ENCODE measurements at places on chromosomes 6 and 20.

- DNase-seq = peak; percentile 82
Measured at GRCh38 chr20:50286609-50287008, 96.0 kb downstream of the CEBPB start.

DNA sequence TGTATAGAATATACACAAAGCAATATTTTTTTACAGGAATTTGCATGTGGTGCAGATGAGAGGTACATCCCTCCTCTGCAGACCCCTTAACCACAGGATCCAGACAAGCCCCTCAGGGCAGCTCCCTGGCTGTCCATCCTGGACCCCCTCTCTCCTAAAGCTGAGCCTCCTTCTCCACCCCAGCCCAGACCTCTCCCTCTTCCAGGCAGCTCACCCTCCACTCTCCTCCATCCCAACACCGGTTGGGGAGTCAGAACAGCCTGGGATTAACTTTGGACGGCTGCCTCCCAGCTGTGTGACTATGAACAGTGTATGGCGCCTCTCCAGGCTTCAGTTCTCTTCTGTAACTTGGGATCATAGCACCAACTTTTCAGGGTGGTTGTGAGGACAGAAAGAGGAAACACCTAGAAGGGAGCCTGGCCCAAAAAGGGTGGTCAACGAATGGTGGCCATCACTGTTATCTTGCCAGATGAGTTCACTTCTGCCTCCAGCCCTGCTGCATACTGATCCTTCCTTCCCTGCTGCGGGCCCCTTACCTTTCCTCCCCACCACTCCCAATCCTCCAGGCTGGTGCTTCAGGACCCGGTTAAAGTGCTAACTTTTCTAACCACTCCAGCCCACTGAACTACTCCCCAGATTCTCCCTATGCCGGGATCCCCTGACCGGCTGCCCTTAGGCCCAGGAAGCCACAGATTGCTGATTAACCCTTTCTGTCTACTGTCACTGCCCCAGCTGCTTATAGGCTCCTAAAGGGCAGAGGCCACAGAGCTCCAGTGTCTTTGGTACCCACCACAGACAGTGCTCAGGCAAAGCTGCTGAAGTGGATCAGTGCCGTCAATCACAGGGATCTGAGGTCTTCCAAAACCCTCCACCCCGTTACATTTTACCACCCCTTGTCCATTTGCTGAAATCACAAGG lies 55.9 kb downstream of the GPR6 start:
- no peak for DNase-seq

- no peak for DNase-seq
Measured at GRCh38 chr20:38969708-38970107, 7.6 kb downstream of the DHX35 start.

- DNase-seq = no peak
Measured at GRCh38 chr6:106099235-106099537, 13.1 kb downstream of the PRDM1 start.

GRCh38 chr6:22664968-22665367 lies 95.6 kb downstream of the HDGFL1 start:
- no peak for DNase-seq

DNA sequence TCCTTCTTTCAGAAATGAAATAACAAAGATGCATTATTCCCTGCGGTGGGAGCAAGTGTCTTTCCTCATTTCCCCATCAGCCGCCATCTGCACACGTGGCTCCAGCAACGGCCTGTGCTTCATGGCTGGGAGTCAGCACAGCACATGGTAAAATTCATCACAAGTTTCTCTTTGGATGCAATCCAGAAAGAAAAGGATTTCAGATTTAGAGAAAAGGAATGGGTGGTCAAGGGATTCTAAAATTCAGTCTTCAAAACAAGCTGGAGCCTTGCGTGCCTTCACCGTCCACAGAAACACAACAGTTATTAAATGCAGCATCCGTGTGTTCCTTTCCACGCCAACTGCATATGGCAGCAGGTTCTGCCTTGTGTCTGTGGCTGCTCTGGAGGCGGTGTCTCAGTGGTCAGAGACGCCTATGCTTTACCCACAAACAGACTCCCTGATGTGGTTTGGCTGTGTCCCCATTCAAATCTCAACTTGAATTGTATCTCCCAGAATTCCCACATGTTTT lies 107.6 kb downstream of the THBS2 start:
- DNase-seq = no peak

- no peak for DNase-seq
Measured at GRCh38 chr6:36822506-36823269, 16.6 kb downstream of the CPNE5 start.

DNA sequence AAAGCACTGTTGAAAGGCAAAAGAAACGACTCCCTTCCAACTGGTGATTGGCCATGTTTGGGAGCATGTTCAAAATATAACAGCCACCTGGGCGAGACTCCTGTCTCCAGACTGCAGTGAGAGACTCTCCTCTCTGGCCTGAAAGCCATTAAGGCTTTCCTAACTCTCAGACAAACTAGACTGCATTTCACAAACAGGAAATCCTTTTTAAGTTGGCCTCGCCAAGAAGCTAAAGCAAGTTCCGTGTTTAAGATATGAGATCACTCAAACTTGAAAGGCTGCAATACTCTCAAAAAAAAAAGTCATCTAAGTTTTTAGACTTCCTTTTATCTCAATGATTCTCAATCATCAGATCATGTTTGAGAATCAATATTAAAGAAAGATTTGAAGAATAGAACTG lies 117.0 kb downstream of the TFAP2A start:
- no peak for DNase-seq

DNA sequence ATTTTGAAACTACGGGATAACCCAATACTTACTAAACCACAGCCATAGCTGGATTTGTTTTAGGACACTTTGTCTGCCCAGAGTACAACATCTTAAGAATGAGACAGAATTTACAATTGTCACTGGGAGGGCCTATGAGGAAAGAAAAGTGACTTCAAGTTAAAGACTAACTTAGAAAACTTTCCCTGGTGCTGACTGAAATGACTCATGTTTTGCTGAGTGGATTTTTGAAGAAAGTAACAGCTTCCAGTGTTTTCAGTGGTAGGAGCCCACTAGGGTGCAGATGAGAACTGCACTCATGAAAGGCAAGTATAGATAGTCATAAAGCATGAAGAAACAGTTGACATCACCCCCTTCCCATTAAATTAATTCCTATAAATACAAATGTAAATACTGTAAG lies 988.2 kb upstream of the MAP3K7 start:
- no peak for DNase-seq

DNA sequence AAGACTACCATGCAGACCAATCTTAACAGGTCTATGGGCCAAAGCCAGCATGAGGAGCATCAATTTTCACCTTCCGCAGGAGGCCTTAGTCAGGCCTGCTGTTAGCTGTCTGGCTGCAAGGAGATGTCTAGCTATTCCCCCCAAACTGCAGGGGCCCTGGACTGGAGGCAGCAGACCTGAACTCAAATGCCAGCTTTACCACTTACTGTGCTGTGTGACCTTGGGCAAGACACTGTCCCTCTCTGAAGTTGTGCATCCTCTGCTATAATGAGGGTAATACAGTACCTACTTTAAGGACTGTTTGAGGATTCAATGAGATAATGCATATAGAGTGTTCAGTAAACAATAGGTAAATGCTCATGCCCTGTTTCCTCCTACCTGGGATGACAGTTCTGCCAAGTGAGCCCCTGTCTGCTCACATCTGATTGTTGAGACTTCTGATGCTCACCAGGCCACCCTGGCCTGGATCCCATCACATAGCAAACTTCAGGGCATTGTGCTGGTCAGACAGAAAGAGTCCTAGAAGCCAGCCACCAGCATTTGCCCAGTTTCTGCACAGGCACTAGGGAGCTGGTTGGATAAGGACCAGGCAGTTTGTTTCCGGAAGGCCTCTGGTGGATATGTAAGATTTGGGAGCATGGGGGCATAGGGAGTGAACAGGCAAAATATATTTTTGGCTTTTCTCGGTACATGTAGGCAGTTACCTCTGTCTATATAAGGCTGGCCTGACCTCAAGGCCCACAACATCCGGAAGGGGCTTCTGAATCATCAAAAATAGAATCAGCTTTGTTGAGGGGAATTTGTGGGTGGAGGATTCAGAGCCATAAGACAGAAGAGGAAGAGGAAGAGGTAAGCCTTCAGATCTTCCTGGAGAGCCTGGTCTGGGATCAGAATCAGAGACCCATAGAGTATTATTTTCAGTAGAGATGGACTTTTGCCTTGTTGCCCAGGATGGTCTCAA lies 2.3 kb upstream of the OCSTAMP start:
- peak; percentile 34 for DNase-seq

- DNase-seq = no peak
Measured at GRCh38 chr6:25874118-25874517, at the start of gene SLC17A3. Gene SLC17A3, minus strand, starts transcription at chr6:25874243. Its CDS starts 5,856 bp downstream, at chr6:25868387.

DNA sequence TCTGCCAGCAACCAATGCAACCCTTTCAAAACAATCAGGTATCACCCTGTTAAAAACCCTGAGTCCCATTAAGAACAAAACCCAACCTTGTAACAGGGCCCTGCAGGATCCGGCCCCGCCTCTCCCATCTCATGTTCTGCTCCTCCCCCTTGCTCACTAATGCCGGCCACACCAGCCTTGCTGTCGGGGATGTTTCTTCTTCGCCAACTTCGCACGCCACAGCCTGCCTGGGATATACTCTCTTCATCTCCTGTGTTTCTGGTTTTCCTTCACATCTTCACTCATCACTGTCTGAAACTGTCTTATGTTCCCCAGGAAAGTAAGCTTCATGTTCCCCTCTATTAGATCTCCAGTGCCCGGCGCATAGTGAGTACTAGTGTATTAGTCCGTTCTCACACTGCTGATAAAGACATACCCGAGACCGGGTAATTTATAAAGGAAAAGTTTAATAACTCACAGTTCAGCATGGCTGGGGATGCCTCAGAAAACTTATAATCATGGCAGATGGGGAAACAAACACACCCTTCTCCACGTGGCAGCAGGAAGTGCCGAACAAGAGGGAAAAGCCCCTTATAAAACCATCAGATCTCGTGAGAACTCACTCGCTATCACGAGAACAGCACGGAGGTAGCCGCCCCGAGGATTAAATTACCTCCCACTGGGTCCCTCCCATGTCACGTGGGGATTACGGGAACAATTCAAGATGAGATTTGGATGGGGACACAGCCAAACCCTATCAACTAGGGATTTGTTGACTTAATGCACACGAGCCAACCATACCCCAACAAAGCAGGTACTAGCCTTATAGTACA lies 5.1 kb downstream of the TP53RK start:
- no peak for DNase-seq

DNA sequence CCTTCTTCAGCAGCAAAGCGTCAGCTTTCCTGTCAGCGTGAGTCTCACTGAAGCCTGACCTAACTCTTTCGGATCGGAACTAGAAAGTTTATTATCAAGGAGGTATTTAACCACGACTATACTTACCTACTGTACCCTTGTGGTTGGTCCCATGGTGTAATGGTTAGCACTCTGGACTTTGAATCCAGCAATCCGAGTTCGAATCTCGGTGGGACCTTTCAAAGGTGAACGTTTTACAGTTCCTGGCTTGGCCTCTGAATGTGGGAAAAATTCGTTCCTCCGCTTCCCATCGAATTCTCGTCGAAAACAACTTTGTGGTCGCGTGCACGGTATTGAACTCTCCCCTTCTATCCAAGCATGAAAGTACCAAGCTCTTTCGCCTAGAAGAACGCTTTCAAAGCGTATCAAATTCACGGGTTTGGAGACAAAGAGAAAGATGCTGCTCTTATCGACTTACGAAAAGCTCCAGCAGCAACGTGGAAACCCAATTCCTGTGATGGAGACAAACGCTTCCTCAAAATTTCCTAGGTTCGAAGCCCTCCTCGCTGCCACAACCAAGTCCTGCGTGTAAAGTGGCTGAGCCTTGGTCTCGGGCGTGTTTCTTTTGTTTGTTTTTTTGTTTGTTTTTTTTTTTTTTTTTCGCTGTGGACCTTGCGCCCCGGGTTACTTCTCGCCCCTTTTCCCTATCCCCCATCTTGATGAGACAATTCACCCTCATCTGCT lies 63.7 kb downstream of the GPX5 start:
- DNase-seq = no peak

DNA sequence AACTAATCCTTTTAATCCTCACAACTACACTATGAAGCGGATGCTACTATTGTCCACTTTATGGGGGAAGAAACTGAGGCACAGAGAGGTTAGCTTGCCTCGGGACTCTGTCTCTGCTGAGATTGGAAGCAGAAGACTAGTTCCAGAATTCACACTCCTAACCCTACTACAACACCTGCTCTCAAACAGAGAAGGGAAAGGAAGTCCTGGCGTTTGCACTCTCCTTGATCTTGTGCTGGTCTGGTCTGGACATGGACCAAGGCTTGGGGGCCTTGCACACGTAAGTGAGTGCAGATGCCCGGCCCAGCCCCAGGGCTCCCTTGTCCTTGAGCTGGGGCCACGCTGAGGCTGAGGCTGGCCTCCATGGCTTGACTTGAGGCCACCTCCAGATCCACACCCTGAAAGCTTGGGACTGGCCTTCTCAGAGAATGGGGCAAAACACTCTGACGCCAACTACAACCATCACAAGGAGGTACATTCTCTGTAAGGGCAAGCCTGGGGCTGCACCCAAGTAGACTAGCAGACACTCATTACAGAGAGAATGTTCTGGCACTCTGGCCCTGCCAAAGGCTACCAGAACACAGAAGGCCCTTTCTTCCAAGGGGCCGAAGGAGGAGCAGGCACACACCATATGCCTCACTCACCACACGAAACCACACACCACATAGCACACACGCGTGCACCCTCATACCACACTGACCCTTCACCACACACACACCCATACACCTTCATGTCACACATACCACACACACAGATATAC lies 33.3 kb upstream of the EZR start:
- DNase-seq = no peak

DNA sequence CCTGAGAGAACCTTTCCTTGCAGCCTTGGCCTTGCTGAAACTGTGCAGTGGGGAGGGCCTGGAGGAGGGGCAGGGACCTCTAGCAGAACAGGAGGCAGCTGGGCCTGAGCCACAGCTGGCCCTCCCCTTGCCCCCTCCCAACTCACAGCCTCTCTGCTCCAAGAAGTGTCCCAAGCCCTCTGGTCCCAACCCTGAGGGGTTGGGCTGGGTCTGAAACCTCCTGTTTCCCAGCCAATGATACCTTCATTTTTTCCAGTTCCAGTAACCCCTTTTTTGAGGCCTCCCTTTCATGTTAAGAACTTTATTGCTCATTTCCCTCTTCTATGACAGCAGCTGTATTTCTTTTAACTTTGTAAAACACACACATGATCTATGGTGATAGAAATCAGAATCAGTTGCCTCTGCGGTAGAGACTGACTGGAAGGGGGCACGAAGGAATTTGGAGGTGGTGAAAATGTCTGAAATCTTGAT lies 17.9 kb upstream of the ARMC12 start:
- DNase-seq = no peak

DNA sequence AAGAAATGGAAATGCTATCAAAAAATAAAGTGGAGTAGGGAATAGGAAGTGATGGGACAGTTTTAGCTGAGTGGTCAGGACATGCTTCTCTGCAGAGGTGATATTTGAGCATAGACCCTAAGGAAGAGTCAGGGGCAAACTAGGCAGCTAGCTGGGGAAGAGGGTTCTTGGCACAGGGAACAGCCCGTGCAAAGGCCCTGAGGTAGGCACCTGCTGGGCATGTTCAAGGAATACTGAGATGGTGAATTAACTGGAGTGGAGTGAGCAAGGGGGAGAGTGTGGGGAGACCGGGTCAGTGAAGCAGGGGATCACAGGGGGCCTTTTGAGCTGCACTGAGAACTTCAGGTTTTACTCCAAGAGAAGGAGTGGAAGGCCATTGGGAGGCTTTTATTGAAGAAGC lies 7.5 kb upstream of the SIRPA start:
- DNase-seq = no peak

- no peak for DNase-seq
Measured at GRCh38 chr20:63546956-63547724, 409 bp downstream of the SRMS start.

Measured in GM12892 (cell line).